ENCODE measurements at places on chromosomes 6 and 20. TPM values are rescaled to one million over a fixed set of nuclear protein-coding genes. Genes with fewer than 3 reads are reported as not detected.

The RBPJL gene
- total RNA-seq: not detected

The WFDC12 gene
- total RNA-seq: not detected

The NOX3 gene
- not detected for total RNA-seq

The DNPH1 gene
- 74.8 TPM for total RNA-seq

The ZSWIM3 gene
- total RNA-seq: 4.0 TPM

The WDR27 gene
- 8.8 TPM for total RNA-seq

The IL17F gene
- total RNA-seq: not detected

The ZNF391 gene
- 0.45 TPM for total RNA-seq

The AGER gene
- total RNA-seq: 1.0 TPM

The ME1 gene
- 19.0 TPM for total RNA-seq

The CALHM4 gene
- not detected for total RNA-seq

The UNC93A gene
- not detected for total RNA-seq

The DLL1 gene
- total RNA-seq: 0.17 TPM

The LAMA5 gene
- 32.1 TPM for total RNA-seq

The FOXQ1 gene
- 0.45 TPM for total RNA-seq

The WFDC2 gene
- total RNA-seq: not detected

The DNAH8 gene
- not detected for total RNA-seq

The LY6G5C gene
- 2.2 TPM for total RNA-seq

The TCF15 gene
- under 0.01 TPM for total RNA-seq

The DPPA5 gene
- total RNA-seq: not detected

The PRR18 gene
- total RNA-seq: not detected

The CST2 gene
- not detected for total RNA-seq

The UBD gene
- total RNA-seq: not detected

The PCSK2 gene
- not detected for total RNA-seq

The ULBP3 gene
- total RNA-seq: 18.5 TPM

The AIF1 gene
- not detected for total RNA-seq

The ZBP1 gene
- not detected for total RNA-seq

The ATRN gene
- total RNA-seq: 14.4 TPM

The ESR1 gene
- total RNA-seq: under 0.01 TPM

The MAP3K5 gene
- total RNA-seq: 9.1 TPM

The CEP85L gene
- 4.5 TPM for total RNA-seq

The CST11 gene
- total RNA-seq: not detected

The ANKRD66 gene
- not detected for total RNA-seq

The KCNK16 gene
- total RNA-seq: not detected

The OR2J3 gene
- not detected for total RNA-seq

The NKAIN2 gene
- not detected for total RNA-seq

The FNDC11 gene
- total RNA-seq: 0.50 TPM

The BPIFB2 gene
- not detected for total RNA-seq

The NRSN1 gene
- not detected for total RNA-seq

The PROCR gene
- 32.9 TPM for total RNA-seq

The PAK5 gene
- under 0.01 TPM for total RNA-seq

The NANP gene
- 5.5 TPM for total RNA-seq

The ZNF341 gene
- total RNA-seq: 1.3 TPM

The SMLR1 gene
- total RNA-seq: not detected

The NKAPL gene
- 1.3 TPM for total RNA-seq

The PDRG1 gene
- total RNA-seq: 7.2 TPM

The WFDC8 gene
- total RNA-seq: not detected

The ZBTB2 gene
- total RNA-seq: 7.7 TPM
